ENCODE measurements at places on chromosomes 13 and 19.

DNA sequence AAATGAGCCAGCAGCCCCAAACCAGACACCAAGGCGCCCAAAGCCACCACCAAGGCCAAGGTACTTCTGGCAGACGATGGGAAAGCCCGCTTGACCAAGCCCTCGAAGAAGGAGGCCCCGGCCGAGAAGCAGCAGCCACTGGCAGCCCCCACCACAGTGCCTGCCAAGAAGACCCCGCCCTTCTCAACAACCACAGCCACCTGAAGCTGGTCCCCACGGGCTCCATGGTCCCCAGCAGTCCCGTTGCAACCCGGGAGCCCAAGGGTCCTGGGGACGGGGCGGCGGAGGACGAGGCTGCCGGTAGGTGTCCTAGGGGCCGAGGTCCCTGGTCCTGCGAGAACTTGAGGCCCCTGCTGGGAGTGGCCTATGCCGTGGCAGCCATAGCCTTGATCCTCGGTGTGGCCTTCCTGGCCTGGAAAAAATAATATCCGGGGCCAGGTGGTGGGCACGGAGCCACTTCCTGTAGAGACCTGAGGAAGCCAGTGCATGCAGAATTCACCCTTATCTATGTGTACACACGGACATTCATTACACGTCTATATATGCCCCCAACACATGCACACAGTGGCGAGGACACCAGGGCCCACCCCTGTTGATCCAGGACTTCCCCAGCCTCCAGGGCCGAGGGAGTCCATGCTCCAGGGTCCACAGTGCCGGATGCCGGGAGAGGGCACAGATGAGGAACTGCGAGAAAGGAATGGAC, 13.8 kb downstream of the C1QTNF9 start:
- DNase-seq: no peak

GRCh38 chr13:106503730-106504453, 31.6 kb downstream of the EFNB2 start:
- no peak for DNase-seq

DNA sequence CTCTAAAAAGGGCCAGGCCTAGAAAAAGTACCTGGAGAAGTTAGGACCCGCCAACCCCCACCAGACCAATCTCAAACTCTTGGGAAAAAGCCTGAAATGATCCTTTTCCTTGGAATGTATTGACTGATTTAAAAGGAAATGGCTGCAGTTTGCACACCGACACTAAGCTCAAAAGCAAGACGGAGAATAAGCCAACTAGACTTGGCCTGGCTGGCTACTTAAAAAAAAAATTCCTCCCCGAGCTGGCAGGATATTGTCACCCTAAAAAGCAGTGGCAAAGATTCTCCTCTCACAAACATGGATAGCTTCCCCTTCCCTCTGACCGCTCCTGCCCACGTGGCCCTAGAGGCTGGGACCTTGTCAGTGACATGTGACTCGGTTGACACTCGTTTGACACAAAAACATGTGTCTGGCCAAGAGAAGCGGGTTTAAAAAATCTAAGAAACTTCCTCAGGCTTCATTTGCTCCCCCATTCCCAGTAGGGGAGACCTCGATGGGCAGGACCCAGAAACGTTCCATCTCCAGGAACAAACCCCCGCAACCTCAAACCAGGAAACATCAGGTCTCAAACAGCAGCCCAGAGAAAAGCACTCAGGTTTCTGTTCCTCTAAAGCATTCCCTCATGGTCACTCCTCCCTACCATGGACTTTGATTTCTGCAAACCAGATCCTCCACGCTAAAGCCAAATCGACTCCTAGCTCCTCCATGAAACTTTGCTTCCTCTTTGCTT, 1.3 kb downstream of the RFX1 start:
- no peak for DNase-seq

GRCh38 chr19:48415395-48415794, 21.9 kb downstream of the GRIN2D start:
- peak; percentile 42 for DNase-seq

DNA sequence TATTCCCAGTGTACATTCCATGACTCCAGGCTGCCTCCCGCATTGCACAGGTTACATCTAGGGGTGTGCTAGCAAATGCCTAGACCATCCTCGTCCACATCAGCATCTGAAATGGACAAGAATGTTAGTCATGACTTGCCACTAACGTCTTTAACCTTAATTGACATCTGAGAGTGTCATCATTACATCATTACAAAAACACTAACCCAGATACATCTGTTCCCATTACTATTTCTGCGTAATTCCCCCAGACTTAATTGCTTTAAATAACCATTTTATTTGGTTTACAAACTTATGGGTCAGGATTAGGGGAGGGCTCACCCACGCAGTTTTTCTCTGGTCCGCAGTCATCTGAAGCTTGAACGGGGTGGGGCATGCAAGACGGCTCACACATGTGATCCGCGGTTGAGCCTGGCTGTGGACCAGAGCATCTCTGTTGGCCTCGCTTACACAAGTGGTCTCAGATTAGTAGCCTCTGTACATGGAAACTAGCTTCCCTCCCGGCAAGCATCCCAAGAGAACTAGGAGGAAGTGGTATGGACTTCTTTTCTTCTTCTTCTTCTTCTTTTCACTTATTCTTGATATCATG, 15.9 kb downstream of the KL start:
- peak; percentile 1 for DNase-seq

- DNase-seq: peak; percentile 37
Measured at GRCh38 chr13:45340422-45341033, 455 bp downstream of the TPT1 start.

DNA sequence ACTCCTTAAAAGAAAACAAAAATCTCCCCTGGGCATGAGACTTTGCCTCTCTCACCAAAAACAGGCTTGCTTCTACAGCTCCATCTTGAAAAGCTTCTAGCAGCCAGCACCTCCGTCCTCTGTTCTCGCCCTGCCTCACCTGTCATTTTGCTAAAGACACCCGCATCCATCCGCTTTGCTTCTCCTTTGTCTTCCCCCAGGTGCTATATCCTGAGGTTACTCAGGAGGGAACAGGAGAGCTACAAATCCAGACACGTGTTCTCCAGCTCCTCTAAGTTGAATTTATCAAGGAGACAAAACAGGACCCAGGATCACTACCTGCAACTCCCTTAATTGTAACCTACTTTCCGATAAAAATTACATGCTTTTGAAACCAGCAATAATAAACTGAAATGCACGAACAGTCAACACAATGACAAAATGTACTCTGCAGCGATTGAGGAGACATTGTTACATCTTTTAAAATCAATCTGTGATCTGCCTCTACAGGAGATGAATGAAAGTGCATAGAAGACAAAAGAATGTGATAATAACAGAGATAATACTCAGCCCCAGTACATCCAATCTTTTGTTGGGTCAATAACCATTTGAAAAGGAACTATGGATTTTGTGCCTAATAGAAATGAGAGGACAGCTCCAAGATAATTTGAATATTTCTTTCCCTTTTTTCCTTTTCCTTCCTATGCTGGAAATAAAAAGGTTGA, 221.2 kb downstream of the DCLK1 start:
- no peak for DNase-seq

- no peak for DNase-seq
Measured at GRCh38 chr19:15108145-15108844, 1.1 kb downstream of the SYDE1 start.

GRCh38 chr13:45521297-45521696, 56.6 kb downstream of the COG3 start:
- DNase-seq: no peak

- no peak for DNase-seq
Measured at GRCh38 chr13:96519380-96519779, 429.5 kb downstream of the HS6ST3 start.

- DNase-seq: no peak
Measured at GRCh38 chr19:28134311-28134710, 1078.6 kb downstream of the UQCRFS1 start.

- no peak for DNase-seq
Measured at GRCh38 chr13:36973621-36974295, 25.4 kb downstream of the ALG5 start.

DNA sequence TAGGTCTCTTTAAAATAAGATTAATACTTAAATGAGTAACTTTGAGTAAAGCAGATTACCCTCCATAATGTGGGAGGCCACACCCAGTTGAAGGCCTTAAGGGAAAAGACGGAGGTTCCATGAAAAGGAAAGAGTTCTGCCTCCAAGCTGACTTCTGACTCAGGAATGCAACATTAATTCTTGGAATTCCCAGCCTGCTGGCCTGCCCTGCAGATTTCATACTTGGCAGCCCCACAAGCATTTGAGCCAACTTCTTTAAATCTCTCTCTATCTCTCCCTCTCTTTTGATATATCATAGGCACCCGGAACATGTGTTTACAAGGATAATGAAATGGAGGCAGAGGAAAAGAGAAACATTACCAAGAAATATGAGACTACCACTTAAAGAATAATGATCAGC, 902.3 kb upstream of the MIR17HG start:
- no peak for DNase-seq

DNA sequence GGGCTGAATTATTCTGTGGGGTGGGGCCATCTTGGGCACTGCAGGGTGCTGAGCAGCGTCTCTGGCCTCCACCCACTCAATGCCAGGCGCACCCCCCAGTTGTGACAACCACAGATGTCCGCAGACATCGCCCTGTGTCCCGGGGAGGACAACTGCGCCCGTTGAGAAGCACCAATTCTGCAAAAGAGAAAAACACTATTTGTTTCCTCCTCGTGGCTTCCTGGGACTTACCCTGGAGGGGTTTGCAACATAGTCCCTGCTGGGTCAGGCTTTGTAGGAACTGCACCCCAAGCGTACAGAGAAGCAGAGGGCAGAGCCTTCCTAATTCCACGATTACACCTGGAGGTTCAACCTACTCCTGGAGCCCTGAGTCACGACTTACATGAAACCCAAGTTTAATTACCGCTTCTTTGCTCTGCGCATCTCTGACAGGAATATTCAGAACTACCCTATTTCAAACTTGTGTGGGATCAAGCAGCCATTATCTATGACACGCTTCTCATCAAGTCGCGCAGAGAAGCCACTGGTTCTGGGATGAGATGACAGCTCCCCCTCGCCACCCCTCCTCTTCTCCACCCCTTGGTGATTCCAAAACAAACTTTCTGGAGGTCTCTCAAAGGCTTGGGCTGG, 11.1 kb upstream of the SLC39A3 start:
- no peak for DNase-seq

DNA sequence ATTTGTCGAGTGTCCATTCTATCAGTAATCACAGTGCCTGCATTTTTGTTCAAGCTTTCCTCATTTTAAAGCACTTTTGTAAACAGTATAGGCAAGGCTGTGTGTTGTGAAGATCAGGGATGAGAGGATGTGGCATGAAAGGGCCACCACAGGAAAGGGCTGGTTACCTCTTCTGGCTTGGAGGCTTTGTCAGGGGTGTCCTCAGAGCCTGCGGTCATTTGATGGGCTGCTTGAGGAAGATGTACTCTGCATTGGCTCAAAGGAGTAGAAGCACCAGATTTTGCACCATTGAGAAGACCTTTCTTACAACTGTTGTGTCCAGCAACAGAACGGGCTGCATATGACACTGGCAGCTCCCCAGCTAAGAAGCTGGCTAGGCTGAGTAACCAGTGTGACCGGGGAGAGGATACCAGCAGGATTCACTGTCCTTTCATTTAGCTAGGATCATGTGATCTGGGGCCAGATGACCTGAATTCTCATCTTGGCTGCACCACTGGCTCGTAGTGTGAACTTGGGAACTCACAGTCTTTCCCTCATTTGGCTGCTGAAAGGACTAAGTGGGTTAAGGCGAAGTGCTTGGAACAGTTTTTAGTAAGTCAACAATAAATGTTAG, 380.2 kb downstream of the FGF9 start:
- DNase-seq: no peak

DNA sequence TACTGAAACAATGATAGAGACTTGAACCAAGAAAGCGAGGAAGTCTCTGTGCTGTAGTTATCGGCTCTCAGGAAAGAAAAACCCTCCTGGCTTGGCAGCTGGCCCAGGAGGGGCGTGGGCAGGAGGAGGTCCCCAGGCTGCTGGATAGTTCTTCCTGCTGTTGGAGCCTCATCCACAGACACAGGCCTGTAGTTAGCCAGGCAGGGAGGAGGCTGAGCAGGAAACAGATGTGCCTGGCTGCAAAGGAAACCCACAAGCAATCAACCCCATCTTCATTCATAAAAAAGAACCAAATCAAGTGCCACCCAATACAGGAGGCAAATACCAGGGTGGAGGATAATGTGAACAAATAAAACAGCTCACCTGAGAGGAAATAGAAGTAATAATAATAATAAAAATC, 86.2 kb downstream of the IRS2 start:
- DNase-seq: peak; percentile 86

- DNase-seq: no peak
Measured at GRCh38 chr13:22176968-22177520, 506.2 kb downstream of the FGF9 start.

DNA sequence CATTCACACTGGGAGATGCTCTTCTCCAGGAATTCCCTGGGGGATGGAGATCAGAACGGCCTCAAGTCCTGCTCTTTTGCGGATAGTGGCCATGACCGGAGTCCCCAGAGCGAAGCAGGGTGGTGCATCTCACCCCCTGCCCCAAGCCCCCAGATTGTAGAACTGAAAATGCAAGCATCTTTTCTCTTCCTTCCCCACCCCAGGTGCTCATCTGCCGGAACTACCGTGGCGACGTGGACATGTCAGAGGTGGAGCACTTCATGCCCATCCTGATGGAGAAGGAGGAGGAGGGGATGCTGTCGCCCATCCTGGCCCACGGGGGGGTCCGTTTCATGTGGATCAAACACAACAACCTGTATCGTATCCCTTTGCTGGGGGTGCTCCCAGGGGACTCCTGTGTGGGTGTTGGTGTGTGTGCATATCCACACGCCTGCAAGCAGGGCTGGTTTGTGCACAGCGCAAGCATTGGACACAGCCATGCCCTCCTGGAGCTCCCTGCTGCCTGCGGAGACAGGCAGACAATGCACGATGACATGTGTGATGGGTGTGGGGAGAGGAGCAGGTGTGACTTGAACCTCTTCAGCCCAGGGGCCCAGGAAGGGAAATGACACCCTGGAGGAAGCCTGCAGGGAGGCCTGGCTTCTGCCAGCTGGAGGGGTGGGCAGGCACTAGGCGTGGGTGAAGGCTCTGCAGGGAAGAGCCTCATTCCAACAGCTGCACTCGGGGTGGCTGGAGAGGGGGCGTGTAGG, 5.7 kb downstream of the AP1M1 start:
- DNase-seq: no peak

GRCh38 chr13:110233181-110233950, 73.6 kb downstream of the COL4A1 start:
- no peak for DNase-seq

Data from SHP77 (cell line).